ENCODE measurements at places on chromosomes 1 and 21.

GRCh38 chr1:34885405-34886247 is 26.1 kb upstream of the SMIM12 start:
- DNase-seq, result peak; percentile 29

DNA sequence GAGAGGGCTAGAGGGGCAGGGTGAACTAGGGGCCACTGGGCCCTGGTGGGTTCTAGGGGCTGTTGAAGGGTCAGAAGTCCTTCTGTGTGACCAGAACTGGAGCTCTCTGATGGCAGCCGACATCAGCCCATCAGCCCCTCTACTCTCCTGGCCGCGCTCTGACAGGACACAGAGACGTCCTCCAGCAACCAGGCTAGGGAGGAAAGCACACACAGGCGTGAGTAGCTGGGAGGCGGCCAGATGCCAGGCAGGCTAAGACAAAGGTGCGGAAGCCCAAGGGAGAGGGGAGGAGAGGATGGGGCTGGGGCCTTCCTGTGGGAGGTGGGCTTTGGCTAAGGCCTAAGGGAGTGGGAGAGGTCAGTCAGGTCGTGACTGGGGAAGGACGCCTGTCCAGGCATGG is 50.8 kb downstream of the OLFML2B start:
- no peak for DNase-seq

GRCh38 chr1:247843411-247843810 is 1.7 kb upstream of the OR11L1 start:
- no peak for DNase-seq

GRCh38 chr1:147669469-147670318 is 630 bp downstream of the ACP6 start:
- DNase-seq, result peak; percentile 39

DNA sequence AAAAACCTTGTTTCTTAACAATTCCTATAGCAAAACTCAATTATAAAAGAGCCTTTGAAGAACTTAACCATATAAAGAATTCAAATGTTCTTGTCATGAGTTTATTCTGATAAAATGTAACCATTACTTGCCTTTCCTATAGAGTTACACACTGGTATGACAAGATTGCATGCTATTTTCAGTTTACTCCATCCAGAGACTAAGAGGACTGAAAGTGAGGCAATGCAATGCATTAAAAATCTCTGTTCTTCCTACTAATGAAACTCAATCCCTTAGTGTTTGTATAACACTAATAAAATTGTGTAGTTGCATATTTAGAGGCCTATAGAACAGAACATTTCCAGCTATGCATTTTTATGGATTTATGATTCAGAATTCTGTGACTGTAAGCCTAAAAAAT is 88.1 kb downstream of the COP1 start:
- DNase-seq, result no peak

GRCh38 chr21:44845418-44846223 is 27.8 kb upstream of the SUMO3 start:
- DNase-seq, result peak; percentile 65

DNA sequence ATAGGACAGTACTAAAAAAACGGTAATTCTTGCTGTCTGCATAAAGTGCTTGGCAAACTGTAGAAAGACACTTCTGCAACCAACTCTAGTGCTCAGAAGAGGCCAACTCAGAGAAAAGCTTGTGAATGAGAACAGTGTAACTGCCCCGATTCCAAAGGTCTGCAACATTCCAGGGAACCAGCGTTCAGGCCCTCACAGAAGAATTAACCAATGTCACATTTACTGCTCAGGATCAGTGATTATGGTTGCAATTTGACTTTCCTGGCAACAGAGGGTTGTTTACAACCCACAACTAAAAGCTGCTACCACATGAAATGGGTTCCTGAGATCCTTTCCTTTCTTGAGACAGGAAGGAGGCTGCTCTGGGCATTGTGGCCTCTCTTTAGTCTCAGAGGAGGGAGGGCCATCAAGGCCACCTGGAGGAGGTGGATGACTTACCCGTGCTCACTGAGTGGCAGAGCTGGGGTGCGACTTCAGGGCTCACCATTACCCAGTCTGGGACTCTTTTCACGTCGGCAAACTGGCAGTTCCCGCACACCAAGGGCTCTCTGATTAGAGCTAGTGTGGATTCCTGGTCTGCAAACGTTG is 15.3 kb downstream of the SRSF4 start:
- DNase-seq, result no peak

DNA sequence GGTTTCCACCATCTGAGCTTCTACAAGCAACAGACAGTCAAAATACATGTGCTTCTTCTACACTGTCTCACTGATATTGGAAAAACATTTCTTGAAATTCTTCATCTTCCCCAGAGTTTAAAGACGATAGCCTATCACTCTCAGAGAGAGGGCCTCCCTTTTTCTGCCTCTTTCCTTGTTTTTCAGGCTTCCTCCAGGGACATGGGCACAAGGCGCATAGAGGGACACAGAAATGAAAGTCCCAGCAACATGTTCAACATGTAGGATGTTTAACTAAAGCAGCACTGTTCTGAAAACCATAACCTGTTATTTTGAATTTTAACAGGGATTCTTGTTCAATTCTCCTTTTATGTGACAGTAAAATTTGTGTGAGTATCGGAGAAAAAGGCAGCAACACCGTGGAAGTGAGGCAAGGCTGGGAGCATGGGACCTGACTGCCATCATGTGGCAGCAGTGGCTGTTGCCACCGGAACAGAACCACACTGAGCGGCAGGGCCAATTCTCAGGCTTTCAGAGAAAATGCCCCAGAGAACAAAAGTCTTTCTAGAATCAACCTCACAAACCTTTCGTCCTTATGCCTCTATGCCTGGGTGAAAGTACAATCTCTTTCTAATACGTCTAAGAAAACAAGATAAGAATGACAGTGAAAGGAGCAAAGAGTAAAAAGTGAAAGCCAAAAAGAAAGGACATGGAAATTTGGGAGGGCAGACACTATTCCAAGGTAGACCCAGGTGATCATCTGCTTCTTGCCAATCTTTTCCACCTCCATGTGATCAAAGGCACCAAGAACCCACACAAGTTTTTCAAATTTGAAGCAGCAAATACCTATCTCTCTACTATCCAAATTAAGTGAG is 54.5 kb downstream of the PCNX2 start:
- peak; percentile 62 for DNase-seq

DNA sequence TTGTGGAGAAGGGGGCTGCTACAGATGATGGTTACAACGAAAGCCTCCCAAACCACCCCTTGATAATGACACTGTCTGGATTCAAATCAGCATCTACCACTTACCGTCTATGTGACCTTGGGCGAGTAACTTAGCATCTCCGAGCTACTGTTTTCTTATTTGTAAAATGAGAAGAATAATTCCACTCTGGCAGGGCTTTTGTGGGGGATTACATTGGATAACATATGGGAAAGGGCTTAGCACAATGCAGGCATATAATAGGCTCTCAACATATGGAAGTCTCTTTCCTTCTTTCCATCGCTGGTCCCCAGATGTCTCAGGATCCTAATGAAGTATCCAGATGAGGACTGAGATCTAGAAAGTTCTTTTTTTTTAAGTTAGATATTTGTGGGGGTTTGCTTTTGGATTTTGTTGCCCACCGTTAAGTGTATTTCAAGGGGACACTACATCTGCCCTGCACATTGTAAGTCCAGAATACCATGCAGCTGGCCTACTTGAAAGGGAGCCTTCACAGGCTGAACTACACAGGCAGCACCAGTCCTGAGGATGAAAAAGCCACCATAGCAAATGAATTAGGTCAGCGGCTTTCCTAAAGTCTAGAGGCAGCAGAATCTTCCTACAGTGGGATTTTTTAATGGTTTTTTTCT is 172.2 kb upstream of the IRF2BP2 start:
- DNase-seq, result no peak

- no peak for DNase-seq
Measured at GRCh38 chr21:39863111-39863510, 4.1 kb upstream of the PCP4 start.

DNA sequence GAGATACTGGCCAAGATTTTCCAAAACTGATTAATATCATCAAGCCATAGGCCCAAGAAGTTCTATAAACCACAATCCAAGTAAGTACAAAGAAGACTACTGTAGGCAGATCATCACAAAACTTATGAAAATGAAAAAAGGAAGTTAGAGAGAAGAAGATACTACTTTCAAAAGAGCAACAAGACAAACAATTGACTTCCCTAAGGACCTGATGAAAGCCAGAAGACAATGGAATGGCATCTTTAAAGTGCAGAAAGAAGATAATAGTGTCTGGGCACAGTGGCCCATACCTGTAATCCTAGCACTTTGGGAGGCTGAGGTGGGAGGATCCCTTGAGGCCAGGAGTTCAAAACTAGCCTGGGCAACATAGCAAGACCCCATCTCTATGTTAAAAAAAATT is 243.1 kb downstream of the PRDM2 start:
- DNase-seq, result no peak

DNA sequence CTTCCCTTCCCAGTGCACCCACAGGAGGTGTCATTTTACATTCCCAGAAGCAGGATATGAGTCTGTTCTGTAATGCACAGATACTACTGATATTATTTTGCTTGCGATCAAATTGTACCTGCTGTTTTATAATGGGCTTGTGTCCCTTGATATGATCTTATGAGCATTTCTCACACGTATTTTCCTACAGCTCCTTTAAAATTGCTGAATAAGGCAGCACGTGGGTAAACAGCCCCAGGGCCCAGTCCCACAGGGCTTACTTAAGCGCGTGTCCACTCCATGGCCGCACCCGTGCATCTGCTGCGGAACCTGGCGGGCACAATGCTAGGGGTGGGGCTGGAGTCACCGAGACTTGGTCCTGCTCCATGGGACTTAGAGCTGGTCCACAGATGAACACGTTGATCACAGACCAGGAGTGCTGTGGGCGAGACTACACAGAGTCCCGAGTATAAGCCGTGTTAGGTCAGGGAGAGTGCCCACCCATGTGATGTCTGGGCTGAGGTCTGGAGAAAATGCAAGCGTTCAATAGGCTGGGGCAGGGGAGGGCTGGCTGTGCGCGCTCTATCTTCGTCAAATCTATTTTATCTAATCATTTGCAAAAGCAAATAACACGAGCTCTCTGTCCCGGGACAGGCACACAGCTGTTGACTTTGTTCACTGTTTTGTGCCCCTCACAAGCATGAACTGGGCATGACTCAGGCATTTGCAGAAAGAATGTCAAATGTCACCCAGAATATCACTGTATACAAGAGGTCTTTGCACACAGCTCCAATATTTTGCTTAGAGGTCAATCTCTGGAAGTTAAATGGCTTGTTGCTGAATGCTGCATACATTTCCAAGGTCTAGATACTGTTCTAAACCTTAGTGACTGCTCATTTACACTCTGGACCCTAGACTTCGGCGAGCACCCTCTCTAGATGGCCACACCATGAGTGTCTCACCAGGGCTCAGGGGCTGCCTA is 119.3 kb downstream of the CRYAA start:
- no peak for DNase-seq

- no peak for DNase-seq
Measured at GRCh38 chr1:246792603-246793002, 68.4 kb downstream of the SCCPDH start.

- DNase-seq, result no peak
Measured at GRCh38 chr1:226134170-226135058, 52.1 kb downstream of the ACBD3 start.

DNA sequence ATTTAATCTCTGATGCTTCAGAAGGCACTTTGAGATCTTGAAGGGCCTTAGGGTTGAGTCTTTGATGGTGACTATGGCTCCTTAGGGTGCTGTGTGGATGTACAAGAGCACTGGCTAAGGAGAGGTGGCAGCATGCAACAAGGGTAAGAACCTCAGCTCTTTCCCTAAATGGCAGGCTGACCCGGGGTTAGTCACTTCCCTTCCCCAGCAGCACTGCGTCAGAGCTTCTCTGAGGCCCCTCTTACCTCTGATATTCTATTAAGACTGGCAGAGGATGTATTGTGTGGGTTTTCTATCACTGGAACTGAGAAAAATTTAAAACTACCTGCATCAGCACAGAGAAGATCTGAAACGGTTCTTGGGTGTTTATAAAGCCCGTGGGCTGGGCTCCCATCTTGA is 11.8 kb downstream of the C1orf116 start:
- DNase-seq, result no peak

GRCh38 chr1:58786184-58786926 is 2.5 kb upstream of the JUN start:
- no peak for DNase-seq

GRCh38 chr1:176619261-176619660 is 156.3 kb downstream of the PAPPA2 start:
- no peak for DNase-seq

GRCh38 chr21:42066521-42066920 is 4.6 kb upstream of the UMODL1 start:
- DNase-seq, result no peak

DNA sequence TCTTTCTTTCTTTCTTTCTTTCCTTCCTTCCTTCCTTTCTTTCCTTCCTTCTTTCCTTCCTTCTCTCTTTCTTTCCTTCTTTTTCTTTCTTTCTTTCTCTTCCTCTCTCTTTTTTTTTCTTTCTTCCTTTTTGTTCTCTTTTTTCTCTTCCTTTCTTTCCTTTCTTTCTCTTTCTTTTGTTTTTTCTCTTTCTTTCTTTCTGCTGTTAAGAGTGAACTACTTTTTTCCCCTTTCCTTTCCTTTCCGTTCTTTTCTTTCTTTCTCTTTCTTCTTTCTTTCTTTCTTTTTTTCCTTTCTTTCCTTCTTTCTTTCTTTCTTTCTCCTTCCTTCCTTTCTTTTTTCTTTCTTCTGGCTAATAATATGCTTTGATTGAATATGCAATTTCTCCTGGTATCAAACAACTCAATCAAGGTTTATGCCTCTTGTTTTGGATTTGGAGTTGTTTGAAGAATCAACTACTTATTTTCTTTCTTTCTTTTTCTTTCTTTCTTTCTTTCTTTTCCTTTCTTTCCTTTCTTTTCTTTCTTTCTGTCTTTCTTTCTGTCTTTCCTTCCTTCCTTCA is 27.4 kb upstream of the CFHR4 start:
- DNase-seq, result no peak

DNA sequence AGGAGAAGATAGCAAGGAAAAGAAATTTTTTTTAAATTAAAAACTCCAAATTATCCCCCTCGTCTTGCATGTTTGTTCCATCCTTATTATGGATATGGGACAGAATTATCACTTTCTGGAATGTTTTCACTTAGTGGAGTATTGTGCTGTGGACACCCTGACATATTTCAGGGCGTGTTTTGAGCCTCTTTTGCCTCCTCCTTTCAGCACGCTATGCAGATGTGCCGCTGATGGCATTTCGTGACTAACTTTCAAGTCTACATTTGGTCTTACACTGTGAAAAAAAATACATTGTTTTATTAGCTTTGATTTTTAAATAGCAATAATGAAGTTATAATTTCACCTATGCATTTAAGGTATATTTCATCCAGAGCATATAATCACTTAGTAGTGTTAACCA is 738.7 kb downstream of the LTN1 start:
- no peak for DNase-seq
